Tibial artery (tissue), 4 donors: ENCODE measurements at places on chromosomes 16 and 17.

- no peak for DNase-seq
Observed at GRCh38 chr17:75843577-75844529, at the start of gene UNC13D. Gene UNC13D, minus strand, starts transcription at chr17:75844404. Its CDS starts 67 bp downstream, at chr17:75844337.

- no peak for DNase-seq
Observed at GRCh38 chr17:35596530-35597233, 9.6 kb downstream of the AP2B1 start.

DNA sequence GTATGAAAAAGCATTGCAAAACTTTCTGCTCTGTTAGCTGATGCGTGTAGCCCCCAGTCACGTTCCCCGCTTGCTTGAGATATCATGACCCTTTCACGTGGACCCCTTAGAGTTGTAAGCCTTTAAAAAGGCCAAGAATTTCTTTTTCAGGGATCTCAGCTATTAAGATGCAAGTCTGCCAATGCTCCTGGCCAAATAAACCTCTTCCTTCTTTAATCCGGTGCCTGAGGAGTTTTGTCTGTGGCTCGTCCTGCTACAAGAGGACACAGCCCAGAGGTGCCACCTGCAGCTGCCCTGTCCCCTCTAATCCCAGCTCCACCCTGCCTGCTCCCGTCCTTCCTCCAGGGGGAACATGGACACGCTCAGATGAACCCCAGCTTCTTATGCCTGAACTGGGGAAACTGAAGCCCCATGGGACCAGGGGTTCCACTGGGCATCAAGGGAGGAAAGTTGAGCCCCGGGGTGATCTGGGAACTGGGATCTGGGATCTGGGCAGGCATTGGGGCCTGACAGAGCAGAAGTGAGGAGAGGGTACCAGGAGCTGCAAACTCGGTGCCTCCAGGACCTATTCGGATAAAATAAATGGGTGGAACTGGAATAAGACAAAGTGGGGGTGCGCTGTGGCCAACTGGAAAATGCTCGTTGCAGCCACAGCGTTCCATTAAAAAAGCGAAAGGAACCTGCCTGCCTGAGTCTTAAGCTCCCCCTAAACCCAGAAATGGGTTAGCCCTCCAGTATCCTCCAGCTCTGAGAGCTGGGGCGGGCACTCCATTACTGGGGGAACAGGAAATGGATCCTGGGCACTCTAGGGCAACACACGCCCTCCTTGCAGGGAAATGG lies 19.7 kb downstream of the QPRT start:
- no peak for DNase-seq

GRCh38 chr17:37701496-37701898 lies 43.4 kb downstream of the HNF1B start:
- DNase-seq = no peak

DNA sequence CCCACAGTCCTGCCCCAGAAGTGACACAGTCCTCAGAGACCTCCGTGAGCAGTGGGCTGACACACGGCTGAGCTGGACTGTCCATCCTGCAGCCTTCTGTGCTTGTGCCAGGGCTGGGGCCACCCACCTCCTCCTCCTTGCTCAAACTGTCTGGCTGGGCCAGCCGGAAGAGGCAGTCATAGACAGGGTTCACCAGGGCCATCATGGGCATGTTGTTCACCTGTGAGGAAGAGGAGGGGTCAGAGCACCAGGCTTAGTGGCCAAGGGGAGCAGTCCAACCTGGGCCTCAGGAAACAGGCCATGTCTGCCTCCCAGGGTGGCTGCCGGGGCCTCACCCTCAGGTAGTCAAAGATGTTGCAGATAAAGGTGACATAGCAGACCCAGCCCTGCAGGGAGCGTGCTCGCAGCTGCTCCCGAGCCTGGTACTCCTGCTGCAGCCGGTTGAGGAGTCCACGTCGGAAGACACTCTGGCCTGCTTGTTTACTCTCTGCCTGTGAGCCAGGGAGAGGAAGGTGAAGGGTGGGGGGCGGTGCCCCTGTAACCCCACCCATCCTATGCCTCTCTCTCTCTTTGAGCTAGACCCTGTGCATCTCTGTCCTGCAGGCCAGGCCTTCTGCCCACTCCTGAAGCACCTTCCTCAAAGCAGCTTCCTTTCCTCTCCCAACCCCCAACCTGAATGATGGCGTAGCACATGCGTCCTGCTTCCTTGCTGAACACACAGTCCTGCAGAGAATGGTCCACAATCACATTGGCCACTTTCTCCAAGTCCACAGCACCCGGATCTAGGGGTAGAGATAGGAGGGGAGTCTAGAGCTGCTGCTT lies 3.4 kb downstream of the MIF4GD start:
- no peak for DNase-seq

- DNase-seq = no peak
Observed at GRCh38 chr17:32491371-32492263, 4.8 kb downstream of the CDK5R1 start.

DNA sequence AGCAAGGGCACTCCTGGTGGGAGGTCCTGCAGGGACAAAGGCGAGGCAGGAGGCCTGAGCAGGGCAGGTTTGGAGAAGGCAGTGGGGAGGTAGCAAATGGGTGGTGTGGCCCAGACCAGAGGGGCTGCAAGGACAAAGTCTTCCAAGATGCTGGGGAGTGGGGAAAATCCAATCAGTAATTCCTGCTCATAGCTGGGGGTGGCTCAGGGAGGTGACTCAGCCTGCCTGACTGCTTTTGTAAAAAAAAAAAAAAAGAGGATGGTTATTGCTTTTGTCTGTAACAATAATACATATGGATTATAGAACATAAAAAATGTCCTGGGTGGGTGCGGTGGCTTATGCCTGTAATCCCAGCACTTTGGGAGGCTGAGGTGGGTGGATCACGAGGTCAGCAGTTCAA lies 5.2 kb downstream of the IL34 start:
- DNase-seq = no peak

- no peak for DNase-seq
Observed at GRCh38 chr16:73279451-73279850, 231.5 kb upstream of the ZFHX3 start.
